GM18507 (cell line): ENCODE measurements at places on chromosomes 5 and 9.

DNA sequence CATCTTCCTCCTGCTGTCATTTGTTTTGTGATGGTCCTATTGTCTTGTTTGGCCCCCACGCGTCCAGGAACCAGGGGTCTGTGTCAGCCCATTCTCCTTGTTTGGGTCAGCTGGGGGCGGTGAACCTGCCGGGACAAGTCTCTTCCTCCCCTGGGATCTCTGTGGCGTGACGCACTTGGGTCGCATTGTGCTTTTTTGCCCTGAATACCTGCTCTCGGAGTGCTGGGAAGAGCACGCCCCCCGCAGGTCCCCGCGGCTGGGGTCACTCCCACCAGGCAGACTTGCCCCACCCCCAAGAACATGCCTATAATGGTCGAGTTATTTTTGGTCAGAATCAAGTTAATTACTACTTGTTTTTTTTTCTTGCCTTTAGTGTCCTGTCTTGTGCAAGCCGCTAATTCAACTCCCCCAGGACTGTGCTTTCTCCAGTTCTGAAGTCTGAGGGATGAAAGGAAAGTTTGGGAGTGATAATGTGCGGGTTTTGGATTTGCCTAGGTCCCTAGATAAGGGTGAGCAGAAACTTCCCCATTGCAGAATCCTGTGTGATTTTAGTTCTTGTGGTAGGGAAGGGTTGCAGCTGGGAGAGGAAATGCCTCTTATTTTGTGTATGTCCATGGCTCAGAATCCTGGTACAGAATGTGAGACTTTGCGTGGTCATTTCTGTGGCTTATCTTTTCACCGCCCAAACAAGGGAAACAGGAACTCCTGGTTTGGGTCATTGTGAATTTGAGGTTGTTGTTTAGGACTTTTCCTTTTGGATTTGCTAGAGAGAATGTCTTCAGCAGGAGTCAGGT lies 789 bp downstream of the ACER2 start:
- DNase-seq: no peak

- DNase-seq: no peak
These were observed 2.3 kb upstream of the POMT1 start for GRCh38 chr9:131500377-131500776.

GRCh38 chr5:79508794-79509193 lies 5.1 kb downstream of the HOMER1 start:
- DNase-seq: no peak

- DNase-seq: no peak
These were observed 36.3 kb upstream of the PSD2 start for GRCh38 chr5:139759219-139759721.

GRCh38 chr5:9470410-9470809 lies 75.5 kb downstream of the SEMA5A start:
- DNase-seq: no peak

GRCh38 chr9:122475717-122476116 lies 2.0 kb downstream of the OR1J1 start:
- no peak for DNase-seq

- DNase-seq: no peak
These were observed 359.5 kb downstream of the DTWD2 start for GRCh38 chr5:118628660-118629354.

DNA sequence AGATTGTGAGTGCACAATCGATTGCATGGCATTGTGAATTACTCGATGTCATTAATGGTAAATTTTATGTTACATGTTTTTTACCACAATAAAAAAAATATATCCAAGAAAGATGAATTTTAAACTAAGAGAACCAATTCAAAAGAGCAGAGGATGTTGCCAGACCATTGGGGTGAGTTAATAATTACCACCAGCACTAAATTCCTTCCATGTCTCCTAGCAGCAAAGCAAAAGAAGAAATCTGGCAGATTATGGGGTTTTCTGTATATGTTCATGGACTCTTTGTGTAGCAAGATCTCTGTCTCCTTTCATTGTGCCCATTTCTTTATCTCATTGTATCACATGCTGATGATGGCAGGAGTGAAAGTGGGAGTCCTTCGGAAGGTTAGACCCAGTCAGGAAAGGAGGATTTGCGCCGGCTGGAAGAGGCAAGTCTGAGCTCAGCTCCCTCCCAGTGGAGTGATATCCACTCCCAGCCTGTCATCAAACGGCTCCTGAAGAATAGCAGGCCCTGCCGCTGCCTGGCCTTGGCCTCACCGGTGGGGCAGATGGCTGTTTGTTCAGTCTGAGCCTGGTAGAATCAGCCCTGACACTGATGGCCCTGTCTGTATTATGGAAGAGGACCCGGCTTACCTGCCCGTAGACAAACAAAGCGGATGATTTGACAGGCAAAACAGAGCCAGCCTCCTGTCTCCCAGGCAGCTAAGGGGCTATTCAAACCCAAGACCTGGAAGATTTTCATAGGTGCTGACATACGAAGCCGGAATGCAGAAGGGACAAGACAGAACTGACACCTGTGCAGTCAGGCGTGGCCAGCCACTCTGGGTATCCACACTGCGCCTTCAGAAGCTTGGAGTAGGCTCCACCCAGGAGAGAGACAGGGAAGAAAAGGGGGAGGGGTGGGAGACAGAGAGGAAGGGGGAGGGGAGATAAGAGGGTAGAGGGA lies 21.9 kb upstream of the FOXE1 start:
- no peak for DNase-seq

- DNase-seq: no peak
These were observed 47.9 kb upstream of the TBC1D9B start for GRCh38 chr5:179955630-179956029.

- DNase-seq: no peak
These were observed 2.1 kb downstream of the ANXA1 start for GRCh38 chr9:73153793-73154227.

GRCh38 chr5:57626703-57627102 lies 144.1 kb upstream of the ACTBL2 start:
- no peak for DNase-seq

GRCh38 chr9:121296213-121297127 lies 28.5 kb downstream of the GSN start:
- DNase-seq: no peak

DNA sequence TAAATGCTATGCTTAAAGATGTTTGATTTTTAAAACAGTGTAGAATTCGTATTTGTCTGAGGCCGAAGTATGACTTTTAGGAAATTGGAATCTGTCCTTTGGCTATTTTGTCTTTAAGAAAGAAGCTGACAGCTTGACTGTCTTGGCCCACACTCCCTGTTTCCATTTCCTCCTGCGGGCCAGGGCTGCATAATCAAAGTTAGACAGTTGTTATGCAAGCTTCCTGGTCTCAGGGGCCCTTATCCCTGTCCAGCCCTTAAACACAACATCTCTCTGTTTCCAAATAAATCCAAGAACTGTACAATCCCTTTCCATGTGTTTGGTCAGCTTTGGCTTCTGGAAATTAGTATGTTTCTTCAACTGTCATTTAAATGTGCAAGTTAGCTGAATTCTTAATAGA lies 54.6 kb upstream of the ECM2 start:
- no peak for DNase-seq

GRCh38 chr9:37311938-37312708 lies 110.4 kb upstream of the GRHPR start:
- DNase-seq: no peak

GRCh38 chr9:134895908-134896833 lies 15.6 kb downstream of the FCN2 start:
- no peak for DNase-seq

GRCh38 chr5:135587721-135588663 lies 9.2 kb upstream of the CXCL14 start:
- DNase-seq: no peak
